ENCODE measurements at places on chromosomes 7 and 10.

DNA sequence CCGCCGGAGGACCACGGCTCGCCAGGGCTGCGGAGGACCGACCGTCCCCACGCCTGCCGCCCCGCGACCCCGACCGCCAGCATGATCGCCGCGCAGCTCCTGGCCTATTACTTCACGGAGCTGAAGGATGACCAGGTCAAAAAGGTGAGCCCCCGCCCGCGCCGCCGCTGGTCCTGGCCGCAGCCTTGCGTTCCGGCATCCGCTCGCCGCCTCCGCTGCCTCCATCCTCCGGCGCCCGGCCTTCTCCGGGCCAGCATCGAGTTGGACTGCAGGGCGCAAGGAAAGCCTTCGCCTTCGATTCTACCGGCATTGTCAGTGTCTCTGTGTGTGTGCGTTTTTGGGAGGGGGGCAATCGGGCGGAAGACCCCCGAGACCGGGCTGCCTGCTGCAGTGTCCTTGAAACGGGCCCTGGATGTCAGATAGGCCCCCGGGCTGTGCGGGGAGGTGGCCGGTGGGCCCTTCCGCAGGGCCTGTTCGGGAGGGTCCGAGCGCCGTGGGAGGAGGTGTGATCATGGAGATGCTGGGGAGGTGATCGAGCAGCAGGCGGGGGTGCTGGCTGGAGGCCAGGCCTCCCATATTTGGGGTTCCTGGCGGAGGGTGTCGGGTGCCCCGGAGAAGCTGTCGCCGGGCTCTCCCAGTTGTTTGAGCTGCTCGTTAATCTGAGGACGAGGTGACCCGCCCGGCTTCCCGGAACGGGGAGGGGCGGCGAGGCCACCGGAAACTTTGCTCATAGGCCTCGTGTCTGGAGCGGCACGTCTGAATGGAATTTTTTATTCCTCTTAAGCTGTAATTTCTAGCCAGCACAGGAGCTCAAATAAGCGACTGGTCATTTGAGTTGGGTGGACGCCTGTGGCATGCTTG, 40.8 kb downstream of the HK1 start:
- peak; percentile 93 for DNase-seq

DNA sequence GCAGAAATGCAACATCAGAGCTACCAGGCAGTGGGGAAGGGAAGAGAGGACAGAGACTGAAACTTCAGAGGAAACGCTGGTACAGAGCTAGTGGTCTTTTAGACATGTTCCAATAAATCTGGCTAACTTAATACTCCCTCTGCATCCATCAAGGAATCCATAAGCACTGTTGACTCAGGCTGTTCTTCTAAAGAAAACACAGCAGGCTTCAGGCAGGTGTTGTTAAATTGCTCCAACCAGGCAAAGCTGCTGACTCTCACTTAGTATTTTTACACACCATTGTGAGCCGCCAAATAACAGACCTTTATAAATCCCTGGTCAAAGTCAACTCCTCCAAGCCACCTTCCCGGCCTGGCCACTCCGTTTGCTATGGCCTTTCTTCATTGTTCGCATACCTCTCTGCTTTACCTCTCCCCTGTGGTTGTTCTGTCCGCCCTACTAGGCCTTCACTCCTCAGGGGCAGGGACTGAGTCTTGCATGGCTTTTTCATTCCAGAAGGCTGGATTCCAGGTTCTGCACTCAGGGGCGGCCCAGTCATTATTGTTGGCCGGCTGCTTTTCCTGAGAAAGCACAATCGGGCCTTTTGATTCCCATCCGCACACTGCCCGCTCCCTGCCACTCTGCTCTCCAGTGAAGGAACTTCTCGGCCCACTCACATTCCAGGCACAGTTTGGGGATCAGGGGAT, 18.4 kb downstream of the CREB3L2 start:
- DNase-seq: no peak

DNA sequence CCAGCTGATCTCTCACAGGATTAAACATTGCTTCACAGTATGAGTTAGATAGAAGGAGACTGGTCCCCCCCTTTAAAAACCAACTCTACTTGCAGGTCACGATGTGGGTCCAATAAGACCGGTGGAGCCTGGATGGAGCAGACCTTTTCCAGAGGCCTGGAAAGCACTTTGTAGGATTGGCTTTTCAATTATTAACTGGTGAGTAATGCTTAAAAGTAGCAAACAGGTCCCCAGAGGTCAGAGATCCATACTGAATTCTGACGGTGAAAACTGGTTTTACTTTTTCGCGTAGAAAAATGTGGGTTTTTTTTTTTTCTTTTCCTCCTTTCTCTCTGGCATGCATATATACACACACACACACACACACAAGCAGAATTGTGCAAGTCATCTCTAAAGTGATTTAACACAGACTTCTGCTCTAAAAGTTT, 74.9 kb upstream of the OGDHL start:
- DNase-seq: no peak

DNA sequence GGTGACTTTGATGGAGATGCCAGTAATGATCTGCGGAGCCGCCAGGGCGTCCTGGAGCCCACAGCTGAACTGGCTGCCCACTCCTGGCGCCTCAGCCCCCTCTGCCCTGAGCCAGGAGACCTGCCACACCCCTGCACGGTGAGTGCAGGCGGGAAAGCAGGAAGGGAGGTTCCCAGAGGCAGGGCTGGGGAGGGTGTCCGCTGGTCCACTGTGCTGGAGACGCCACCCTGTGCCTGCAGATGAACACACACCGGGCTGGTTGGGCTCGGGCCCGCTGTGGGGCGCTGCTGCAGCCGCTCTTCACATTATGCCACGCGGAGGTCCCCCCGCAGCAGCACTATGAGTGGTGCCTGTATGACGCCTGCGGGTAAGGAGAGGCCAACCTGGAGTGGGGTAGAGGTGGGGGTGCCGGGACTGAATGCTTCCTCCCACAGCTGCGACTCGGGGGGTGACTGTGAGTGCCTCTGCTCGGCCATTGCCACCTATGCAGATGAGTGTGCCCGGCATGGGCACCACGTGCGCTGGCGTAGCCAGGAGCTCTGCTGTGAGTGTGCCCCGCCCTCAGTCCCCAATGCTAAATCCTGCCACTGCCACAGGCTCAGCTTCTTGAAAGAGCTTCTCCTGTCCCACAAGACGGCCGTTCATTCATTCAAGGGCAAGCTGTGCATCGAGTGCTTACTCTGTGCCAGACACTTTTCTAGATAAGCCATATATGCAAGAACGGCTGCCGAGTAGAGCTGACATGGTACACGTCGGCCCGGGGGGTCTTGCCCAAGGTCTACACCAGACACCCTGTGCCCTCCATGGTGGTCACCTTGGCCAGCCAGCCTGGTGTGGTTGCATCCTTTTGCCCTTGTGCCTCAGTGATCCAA, 14.3 kb upstream of the ZNF467 start:
- no peak for DNase-seq
